Aorta (tissue), 5 donors: ENCODE measurements at places on chromosomes 6 and 20.

DNA sequence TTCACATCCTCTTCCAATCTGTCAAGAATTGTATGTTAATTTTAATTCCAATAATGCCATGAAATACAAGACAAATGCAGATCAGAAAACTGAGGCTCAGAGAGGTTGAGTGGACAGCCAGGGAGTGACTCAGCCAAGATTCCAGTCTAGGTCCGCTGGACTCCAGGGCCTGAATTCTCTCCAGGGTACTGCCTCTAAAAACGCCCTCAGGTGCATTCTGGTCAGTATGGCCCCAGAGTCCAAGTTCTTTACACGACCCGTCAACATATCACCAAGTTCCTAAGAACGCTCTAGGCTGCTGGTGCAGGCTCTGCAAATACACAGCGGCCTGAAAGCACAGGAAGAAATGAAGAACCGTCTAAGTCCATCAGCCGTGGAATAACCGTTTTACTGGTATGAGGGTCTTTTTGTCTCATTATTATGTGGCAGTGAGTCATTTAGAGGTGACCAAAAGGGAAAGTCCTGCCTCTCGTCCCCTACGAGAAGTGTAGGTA is 709 bp upstream of the ASXL1 start:
- DNase-seq: peak; percentile 47

DNA sequence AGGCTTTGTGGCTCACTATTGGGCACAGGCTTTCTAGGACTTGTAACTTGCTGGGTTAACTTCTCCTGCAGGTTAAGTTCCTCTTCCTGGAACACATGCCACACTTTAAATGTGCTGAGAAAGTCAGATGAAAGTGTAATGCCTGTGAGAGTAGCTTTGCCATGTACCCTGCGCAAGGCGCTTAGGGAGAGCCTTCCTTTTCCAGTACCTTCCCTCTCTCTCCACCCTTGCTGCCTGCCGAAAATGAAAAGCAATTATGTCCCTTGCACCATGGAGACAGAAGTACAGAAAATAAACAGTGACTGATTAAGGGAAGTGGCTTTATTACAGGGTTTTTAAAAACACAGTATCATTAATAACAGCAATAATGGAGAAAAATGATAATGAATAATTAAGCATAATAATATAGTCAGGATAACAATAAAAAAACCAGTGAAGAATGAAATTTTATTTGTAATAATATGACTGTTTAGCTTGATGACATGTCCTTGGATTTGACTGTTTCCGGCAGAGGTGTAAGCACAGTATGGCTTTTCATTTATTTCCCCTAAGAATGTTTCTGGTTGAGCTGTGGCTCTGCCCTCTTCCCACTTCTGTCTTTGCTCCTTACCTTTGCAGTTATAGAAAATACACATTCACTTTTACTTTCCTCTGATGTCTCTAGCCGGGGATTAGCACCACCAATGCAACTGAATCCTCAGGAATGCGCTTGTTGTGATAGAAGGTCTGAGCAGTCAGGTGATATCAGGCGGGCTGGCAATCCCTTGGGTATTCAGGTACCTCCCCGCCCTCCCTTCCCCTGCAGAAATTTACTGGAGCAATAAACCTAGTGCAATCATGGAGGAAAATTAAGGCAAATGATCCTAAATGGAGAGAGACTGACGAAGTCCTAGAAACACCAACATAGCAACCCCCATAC is 472.3 kb upstream of the CITED2 start:
- DNase-seq: peak; percentile 39

- DNase-seq: peak; percentile 85
Measured at GRCh38 chr20:63626424-63627128, at the start of gene GMEB2. Gene GMEB2 (minus strand): TSS chr20:63627101. CDS start chr20:63619397, 7,704 bp downstream.

DNA sequence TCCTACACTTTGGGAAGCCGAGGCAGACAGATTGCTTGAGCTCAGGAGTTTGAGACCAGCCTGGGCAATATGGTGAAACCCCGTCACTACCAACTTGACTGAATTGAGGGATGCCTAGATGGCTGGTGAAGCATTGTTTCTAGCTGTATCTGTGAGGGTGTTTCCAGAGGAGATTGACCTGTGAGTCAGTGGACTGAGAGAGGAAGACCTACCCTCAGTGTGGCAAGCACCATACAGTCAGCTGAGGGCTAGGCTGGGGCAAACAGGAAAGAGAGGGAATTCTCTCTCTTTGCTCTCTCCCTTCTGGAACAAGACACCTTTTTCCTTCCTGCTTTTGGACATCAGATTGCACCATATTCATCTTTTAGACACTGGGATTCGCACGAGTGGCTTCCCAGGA is 3.7 kb upstream of the ZUP1 start:
- DNase-seq: no peak

- DNase-seq: peak; percentile 36
Measured at GRCh38 chr20:642398-643174, 10.4 kb downstream of the SRXN1 start.

GRCh38 chr6:100719883-100720682 is 161.0 kb downstream of the ASCC3 start:
- DNase-seq: no peak

DNA sequence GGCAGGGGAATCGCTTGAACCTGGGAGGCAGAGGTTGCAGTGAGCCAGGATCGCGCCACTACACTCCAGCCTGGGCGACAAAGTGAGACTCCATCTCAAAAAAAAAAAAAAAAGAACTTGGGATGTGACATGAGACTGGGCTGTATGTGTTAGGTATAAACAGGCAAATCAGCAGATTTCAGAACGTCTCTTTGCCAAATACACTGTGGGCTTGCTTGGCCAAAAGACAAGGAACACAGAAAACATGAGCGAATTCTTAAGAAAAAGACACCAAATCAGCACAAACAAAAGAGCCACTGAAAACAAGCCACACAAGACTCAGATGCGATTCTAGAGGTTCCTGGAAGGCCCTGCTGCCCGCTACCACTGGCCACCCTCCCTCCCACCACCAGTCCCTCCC is 12.5 kb downstream of the ETV7 start:
- DNase-seq: peak; percentile 17
